ENCODE measurements at places on chromosomes 12 and 14. TPM values are rescaled to one million over a fixed set of nuclear protein-coding genes. Genes with fewer than 3 reads are reported as not detected.

The LTB4R2 gene
- 1.6 TPM for total RNA-seq

The DPY19L2 gene
- 12.5 TPM for total RNA-seq

The TAS2R13 gene
- 4.2 TPM for total RNA-seq

The CHPT1 gene
- total RNA-seq, result 18.3 TPM

Measured in skeletal muscle tissue (tissue), 5 donors.